Immature natural killer cell (primary cell): ENCODE measurements at places on chromosomes 12 and 14. TPM values are rescaled to one million over a fixed set of nuclear protein-coding genes. Genes with fewer than 3 reads are reported as not detected.

Gene SLC25A47
- not detected for polyA plus RNA-seq

Gene OR4E1
- polyA plus RNA-seq, result not detected

Gene GPD1
- 0.07 TPM for polyA plus RNA-seq

Gene ACYP1
- polyA plus RNA-seq, result 15.4 TPM

Gene RABGGTA
- 52.0 TPM for polyA plus RNA-seq

GRCh38 chr12:105676694-105677093 lies 346.2 kb downstream of the C12orf75 start:
- no peak for DNase-seq

DNA sequence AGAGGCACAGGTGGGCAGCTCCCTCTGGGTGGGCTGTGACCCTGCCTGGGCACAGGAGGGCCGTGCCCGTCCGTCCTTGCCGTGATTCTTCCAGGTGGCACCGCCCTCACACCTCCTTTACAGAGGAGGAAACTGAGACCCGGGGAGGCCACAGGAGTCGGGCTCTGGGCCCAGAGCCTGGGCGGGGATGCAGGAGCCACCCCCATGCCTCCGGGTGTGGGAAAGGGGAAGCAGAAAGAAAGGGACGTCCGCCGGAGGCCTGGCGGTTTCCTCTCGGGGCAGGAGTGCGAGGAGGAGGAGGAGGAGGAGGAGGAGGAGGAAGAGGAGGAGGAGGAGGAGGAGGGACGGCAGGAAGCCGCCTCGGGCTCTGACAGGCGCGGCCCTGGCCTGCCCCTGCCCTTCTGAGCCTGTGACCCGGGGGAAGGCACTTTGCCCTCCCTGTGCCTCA lies 23.0 kb downstream of the SH2B3 start:
- no peak for DNase-seq

DNA sequence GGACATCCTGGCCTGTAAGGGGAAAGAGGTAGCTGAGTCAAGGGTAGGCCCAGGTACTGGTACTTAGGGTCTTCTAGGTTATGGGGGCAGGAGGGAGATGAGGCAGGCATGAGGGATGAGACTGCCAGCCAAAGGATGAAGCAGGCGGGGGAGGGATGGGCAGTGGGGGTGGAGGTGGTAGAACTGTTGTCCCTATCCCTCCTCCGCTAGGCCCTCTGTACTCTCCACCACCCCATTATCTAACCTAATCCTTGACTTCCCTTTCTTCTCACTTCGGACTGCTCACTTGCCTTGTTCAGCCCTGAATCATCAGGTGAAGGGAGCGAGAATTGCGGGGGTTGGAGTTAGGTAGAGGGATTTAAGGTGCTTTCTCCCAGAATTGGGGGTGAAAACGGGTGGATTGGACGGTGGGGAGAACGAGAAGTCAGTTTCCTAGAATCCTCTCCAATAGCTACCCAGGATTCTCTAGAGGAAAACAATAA lies 562 bp downstream of the PAN2 start:
- DNase-seq, result no peak

- DNase-seq, result peak; percentile 24
Observed at GRCh38 chr12:114662512-114663177, 21.3 kb downstream of the TBX3 start.
